ENCODE measurements at places on chromosomes 1 and 21.

GRCh38 chr21:20026543-20026942 lies 971.7 kb upstream of the NCAM2 start:
- DNase-seq: no peak

DNA sequence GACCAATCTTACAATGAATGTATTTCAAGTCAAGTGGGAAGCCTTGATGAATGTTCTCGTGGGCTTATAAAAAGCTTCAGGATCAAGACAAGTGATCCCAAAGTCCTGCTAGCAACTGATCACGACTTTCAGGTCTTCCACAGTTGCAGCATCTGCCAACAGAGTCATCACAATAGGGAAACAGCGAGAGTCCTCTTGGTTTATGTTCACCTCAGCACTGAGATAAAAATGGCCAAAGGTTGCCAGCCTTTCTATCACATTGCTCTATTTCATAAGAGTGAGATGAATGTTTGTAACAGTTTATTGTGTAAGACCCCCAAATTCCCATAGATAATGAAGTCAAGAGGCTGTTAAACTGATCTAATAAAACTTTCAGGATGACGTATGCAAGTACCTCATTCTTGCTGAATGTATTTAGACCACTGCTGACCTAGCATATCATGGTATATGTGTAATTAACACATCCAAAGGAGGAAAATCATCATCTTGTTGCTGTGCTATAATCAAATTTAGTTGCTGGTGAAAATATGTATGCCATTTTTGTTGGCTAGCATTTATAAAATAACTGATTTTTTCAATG lies 150.6 kb downstream of the TGFBR3 start:
- no peak for DNase-seq

GRCh38 chr1:246907472-246907871 lies 24.3 kb downstream of the AHCTF1 start:
- DNase-seq: no peak

GRCh38 chr1:158071138-158071537 lies 77.7 kb downstream of the KIRREL1 start:
- DNase-seq: no peak

DNA sequence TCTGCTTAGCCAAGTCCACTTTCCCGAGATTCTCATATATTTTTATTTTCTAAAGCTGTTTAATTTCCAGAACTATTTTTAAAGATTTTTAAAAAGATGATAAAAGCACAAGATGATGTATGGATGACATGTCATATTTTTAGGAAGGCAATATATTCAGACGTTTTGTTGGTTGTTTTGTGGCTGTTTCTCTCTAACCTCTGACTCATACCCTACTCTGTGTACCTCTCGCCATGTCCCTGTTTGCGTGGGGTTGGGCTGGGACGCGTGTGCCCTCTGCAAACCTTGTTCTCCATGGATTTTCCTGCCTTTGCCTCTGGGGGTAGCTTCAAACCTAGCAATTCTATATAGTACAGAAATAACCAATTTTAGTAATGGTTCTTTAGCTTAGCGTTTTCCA lies 132.0 kb downstream of the GALNT2 start:
- DNase-seq: no peak

Measured in sciatic nerve (tissue), 2 donors.